ENCODE measurements at places on chromosomes 3 and 15.

- DNase-seq = no peak
These were observed 72.7 kb upstream of the FAM174B start for GRCh38 chr15:92728266-92728665.

DNA sequence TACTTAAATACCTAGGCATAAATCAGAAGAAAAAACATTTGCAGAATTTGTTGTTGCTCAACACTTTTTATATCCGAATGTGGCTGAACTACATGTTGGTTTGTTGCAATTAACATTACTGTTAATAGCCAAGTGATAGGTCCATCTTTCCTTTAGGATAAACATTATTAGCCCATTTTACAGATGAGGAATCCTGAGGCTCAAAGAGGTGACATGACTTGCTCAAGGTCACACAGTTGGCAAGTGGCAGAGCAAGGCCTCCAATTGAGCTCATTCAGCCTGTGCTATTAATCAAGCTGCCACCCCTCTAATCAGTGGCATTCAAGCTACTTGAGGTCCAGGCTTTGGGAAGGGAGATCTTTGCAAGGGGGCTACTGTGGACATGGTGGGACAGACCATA, 125.8 kb upstream of the ATP2B2 start:
- DNase-seq = no peak

GRCh38 chr3:41693799-41694198, 268.1 kb downstream of the ULK4 start:
- DNase-seq = no peak

DNA sequence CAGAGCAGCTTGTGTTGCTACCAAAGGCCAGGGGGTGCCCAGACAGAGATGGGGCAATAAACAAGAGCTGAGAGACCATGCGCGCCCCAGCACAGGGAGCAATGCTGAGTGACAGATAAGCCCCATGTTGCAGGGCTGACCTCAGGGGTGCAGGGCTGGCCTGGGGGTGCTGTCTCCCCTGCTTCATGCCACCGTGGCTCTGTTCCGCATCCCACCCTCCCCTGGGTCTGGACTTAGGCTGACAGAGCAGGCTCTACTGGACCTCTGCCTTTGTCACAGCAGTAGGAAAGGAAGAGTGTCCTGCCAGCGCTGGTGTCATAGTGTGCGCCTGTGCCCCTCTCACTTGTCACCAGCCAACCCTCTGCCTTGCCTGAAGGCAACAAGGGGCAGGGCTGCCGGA, 67.4 kb upstream of the IQSEC1 start:
- no peak for DNase-seq

DNA sequence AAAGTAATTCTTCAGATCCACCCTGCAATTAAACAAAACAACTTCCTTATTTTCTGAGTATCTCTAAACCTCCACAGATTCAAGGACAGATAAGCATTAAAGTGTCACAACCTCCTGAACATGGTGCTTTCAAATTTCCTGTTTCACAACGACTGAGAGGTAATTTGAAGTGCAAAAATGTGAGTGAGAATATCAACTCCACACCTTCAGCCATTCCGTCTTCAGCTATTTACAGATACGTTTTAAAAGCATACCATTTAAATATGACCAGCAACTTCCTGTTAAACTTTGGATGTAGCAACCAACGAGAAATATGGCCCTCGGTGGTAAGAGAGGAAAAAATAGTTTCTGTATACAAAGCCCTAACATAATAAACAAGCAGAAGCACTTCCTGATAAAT, 32.1 kb upstream of the PCSK6 start:
- DNase-seq = no peak

GRCh38 chr3:12871404-12871983, 30.1 kb upstream of the RPL32 start:
- no peak for DNase-seq

DNA sequence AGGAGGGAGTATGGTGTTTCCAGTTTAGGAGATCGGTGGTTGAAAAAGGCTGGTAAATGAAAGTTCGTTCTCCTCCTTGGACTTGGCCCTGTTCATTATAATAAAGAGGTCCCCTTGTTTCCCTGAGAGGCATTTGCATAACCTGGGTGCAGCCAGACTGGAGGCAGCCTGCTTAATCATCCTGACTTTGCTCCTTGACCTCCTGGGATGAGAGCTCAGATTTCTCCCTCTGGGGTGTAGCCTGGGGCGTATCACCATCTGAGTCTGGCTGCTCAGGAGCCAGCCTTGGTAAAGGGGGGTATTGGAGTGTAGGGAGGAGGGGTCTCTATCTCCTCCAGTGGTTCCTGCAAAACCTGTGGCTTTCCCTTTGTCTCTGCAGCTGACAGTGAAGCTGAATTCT, 21.3 kb upstream of the ACAD9 start:
- DNase-seq = no peak

DNA sequence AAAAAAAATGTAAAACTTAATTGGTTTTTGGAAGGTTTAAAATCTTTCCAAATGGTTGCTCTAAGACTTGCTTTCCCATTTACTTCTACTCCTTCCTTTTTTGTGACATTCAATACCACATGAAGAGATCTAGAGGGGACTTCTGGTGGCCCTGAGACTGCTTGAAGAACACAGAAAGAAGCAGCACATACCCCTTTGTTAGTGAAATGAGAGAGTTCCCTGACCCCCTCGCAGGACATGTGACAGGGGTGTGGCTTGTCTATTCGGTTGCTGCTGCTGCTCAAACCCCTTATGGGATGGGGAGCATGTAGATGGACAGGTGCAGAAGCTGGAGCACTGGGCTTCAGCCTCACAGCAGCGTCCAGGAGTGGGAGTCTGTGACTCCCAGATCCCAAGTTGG, 71.0 kb downstream of the ZMAT3 start:
- DNase-seq = no peak

GRCh38 chr3:129060276-129061022, at the start of gene GP9:
Gene GP9, plus strand, starts transcription at chr3:129060779. Its CDS starts 961 bp downstream, at chr3:129061740.
- no peak for DNase-seq

DNA sequence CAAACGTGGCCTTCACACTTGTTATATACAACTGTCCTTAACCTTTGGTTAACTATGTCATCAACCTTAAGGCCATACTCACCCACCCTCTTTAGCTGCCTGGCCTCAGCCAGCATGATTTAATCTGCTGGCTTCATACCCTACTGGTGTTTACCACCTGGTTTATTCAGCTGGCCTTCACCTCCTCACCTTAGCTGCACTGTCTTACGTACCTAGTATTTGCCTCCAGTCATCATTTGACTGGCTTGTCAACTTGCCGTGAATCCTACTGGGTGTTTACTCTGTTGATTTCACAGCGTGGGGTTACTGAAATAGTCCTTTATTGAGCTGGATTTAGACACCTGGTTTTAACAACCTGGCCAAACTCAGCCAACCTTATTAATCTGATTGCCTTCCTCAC, 102.8 kb downstream of the IL12A start:
- DNase-seq = no peak

DNA sequence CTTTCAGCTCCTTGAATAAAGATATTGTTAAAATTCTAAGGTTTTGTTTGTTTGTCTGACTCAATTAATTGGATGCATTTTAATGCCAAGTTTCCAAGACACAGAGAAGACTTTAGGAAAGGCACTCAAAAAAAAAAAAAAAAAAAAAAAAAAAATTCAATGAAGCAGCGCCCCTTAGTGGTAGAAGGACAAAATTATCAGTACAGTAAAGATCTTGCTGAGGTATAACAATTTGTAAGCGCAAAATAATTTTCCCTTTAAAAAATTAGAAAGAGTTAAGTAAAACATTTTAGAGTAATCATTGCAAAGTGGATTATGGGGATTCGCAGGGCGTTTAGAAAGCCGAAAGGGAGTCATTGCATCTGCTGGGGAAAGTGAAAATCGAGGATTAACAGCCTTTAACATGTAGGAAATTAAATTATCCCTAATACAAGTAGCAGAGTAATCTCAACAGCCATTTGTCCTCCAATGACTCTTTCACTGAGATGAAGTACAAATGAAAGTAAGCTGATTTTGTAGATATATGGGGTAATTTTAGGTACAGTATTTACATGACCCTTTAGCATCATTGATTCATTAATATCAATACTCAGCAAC, 5.8 kb upstream of the DIS3L start:
- no peak for DNase-seq

GRCh38 chr3:186525369-186526255, 18.6 kb downstream of the CRYGS start:
- no peak for DNase-seq

GRCh38 chr3:30002797-30003196, 603.6 kb upstream of the TGFBR2 start:
- DNase-seq = no peak

DNA sequence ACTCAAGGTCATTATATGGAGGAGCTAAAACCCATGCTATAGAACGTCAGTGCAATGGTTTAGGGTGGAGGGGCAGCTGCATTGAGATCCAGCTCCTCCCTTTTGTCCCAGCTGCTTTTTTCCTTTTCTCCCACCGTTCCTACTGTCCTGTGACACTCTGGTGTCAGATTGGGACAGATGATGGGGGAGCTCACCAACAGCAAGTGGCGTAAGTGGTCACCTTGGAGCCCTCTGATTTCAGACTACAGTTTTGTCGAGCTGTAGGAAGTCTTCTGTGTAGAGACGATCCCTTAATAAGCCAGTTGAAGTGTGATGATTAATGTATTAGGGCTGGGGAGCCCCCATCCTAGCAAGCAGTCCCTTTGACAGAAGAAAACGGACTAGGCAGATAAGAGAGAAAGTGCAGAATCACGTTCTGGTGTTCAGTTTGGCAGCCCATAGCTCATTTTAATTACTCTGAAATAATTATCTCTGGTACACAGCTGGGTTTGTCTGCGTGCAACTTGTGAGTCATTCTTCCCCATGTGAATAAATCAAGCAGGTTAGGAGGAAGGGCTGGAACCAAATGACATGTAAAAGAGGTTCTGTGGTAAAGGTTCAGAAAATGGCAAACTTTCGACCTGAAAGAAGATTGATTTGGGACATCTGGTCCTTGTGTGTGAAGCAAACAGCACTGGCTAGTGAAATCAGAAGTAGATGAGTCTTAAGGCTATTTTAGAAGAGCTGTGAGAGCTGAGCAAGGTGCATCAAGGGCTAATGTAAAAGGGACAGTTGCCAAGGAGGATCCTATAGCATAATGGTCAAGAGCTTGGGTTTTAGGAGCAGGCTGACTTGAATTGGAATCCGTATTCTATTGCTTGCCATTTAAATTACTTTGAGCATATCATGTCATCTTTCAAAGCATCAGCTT, 241.4 kb downstream of the EDEM1 start:
- no peak for DNase-seq

- no peak for DNase-seq
These were observed 119.3 kb downstream of the GLDN start for GRCh38 chr15:51460796-51461195.

DNA sequence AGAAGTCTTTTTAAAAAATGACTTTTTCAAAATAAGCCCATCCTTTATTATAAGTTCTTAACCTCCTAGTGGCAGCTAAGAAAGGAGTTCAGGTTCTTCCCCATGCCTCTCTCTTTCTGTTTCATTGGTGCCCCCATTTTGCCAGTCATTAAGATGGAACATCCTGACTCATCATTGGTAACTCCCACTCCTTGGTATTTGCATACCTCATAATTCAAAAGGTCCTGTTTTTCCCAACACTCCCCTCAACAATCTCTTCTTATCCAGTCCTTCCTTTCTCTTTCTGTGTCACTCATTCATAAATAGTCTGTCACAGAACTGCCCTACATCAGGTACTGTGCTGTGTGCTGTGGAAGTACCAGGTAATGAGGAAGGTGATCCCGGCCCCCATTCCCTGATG, 394.0 kb downstream of the FOXP1 start:
- DNase-seq = no peak

GRCh38 chr3:12143949-12144504, 14.7 kb downstream of the TIMP4 start:
- DNase-seq = no peak

DNA sequence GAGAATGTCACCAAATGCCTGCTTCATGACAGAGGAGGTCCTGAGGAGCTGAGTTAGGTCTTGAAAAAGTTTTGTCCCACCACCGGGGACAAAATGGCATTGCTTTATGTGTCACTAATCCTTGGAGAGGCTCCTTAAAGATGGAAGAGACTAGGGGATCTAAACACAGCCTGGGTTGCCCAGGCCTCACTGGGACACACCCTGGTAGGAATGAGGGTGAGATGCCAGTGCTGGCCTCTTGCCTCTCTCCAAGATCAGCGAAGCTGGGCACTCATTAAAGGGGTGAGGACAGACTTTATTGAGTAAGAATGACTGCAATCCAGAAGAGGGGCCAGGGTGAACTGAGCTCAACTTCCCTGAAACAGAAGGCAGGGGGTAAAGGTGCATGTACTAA, 58.5 kb upstream of the KLF13 start:
- DNase-seq = no peak

- DNase-seq = no peak
These were observed 256.9 kb downstream of the EPHA3 start for GRCh38 chr3:89364314-89364713.

DNA sequence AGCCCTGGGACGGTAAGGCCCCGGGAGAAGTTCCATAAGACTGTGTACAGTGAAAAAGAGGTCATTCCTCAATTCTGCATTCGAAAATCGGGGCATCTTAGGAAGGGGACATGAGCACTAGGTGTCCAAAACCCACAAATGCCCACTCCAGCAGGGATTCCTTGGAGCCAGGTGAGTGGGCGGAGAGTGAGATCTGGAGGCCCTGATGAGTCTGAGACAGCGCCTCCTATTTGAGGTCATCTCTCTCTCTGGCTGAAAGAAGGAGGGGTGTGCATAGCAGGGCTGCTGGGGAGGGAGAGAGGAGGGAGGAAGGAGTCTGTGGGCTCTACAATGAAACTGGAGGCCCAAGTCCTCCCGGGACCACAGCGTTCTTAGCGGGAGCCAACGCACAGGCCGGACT, 38.1 kb upstream of the LACTB start:
- no peak for DNase-seq

GRCh38 chr3:141000027-141000663, 51.0 kb upstream of the SPSB4 start:
- DNase-seq = peak; percentile 2

DNA sequence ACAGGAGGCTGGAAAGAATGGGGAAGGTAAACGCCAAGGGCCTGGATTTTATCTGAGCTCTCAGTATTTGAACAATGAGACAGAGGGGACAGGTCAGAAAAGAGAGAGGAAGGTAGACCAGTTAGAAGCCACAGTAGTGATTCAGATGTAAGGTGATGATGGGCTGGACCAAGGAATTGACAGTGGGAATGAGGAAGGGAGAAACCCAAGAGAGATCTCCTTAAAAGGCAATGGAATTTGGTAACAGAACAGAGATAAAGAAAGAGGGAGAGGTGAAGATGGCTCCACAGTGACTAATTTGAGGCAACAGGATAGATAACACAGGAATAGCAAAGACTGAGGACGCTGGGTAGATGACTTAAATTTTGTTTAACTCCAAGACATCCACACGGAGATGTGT, 11.4 kb upstream of the HEG1 start:
- no peak for DNase-seq

DNA sequence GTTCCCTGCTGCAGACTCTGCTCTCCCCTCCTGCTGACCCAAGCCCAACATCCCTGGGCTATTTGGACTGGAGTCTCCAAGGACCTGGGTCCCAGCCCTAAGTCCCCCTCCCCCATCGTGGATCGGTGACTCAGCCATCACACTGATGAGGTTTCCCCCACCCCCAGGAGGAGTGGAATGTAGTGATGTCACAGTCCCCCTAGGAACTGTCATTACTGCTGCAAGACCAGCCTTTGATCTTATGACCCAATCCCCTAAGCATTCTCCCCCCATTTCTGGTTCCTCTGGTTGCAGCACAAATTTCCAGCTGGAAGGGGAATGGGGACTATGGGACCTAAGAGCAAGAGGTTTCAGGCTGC, 63.4 kb upstream of the CSPG4 start:
- no peak for DNase-seq

- no peak for DNase-seq
These were observed 331.0 kb downstream of the ZBTB20 start for GRCh38 chr3:114816052-114816451.

GRCh38 chr3:146368882-146369523, 100.4 kb downstream of the PLSCR2 start:
- DNase-seq = no peak

All from activated CD4-positive, alpha-beta T cell treated with anti-CD3 and anti-CD28 coated beads for 24 hours (primary cell).